Mucosa of gallbladder (tissue), 1 donor: ENCODE measurements at places on chromosomes 4 and X.

- no peak for DNase-seq
Observed at GRCh38 chr4:89316931-89317366, 9.3 kb upstream of the GPRIN3 start.

DNA sequence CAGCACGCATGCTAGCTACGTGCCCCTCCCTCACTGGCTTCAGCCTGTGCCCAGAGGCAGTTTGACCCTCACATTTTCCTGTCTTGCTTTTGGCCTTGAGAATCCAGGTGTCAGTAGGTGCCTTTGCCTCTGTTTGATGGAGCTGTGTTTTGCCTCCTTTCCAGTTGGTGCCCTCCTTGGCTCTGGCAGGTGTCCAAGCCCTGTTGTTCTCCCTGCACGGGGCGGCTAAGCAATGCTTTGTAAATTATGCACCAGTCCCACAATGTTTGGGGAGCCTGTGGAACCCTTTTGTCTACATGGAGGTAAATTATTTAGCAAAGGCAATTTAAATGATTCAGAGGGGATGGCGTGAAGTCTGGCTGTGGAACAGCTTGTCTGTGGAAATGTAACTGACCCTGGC lies 202.9 kb upstream of the BOD1L1 start:
- no peak for DNase-seq

DNA sequence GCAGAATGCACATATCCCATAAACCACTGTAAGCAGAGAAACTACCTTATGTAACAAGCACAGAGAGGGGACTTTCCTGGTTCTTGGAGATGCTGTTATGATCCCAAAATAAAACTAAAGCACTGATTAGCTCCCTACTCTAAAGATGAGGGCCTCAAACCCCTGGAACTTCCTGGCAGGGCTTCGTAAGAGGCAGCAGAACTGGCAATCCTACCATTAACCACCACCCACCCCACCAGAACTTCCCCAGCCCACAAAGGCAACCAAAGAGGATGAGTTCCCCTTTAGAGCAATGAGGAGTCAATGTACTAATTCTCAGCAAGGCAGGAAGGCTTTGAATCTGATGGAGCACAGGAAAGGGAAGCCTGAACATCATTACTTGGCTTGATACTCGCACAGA lies 436.5 kb upstream of the FRG1 start:
- DNase-seq = no peak

DNA sequence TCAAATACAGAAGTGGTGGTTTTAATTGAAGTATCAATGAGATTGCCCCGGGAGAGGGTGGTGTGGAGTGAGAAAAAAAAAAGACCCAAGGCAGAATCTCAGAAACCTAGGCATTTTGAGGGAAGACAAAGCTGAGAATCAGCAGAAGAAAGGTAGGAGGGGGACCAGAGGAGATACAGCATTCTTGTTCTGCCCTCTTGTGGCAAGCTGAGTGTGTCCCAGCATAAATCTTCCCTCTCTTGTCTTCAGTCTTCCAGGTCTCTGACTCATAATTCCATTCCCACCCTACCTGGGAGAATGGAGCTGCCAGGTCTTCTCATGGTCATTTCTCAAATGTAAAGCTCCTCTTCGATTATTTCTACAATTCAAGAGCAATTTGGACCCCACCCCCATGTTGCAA lies 32.7 kb upstream of the MAGED1 start:
- DNase-seq = no peak

DNA sequence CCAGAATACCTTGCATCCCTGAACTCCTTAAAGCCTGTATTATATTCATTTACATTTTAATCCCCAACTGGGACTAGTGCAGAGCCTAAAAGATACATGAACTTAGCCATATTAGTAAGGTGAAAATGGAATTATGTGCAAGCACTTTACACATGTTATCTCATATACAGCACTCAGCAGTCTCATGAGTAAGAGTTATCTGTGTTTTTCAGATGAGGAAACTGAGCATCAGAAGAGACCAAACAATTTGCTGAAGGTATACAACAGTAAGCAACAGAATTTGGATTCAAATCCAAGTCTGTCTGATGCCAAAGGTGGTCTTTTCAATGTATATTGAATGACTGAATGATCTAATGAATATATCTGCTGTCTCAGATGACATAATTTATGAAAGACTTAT lies 12.3 kb downstream of the ATP7A start:
- DNase-seq = no peak
